ENCODE measurements at places on chromosomes 4 and X.

DNA sequence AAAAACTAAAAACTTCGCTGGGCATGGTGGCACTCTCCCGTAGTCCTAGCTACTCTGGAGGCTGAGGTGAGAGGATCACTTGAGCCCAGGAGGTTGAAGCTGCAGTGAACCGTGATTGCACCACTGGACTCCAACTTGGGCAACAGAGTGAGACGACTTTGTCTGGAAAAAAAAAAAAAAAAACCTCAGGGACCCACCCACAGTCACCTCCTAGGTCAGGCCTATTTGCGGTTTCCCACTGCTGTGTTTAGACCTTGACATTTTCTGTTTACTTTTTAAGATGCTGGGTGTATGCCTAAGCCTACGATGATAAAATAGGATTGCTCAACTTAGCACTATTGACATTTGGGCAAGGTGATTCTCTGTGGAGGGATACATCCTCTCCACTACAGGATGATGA lies 197.4 kb upstream of the TBL1X start:
- DNase-seq: no peak

DNA sequence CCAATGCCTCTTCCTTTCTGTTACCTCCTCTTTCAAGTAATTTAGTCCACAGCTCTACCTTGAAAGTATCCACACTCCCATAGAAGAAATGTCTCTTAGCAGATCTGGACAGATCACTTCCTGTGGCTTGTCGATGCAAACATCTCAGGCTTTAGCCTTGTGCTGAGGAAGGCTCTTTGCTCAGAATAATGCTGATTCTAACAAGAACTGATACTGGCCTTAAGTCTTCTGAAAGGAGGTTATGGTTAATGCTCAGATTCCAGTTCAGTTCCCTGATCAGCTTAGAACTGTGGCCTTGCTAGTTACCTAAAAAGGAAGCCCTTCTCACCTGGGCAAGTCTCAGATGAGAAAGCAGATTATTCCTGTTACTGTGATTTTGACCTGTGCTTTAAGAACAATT lies 230.1 kb upstream of the FAT4 start:
- no peak for DNase-seq

DNA sequence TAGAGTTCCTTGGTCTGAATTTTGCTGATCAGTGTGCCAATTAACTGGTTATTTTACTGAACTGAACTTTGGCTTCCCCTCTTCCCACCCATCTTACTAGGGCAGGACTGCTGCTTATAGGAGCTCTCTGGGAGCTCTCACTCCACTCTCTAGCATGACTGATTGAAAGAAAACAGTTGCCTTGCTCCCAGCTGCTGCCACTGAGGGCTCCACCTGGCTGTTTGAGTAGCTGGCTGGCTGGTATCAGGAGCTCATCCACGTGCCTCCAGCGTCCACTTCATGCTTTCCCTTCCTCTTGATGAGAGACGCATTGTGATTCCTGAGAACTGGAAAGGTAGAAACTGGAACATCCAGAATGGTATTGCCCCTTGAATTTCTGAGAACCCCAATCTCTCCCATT lies 73.0 kb upstream of the KLHL13 start:
- no peak for DNase-seq

- no peak for DNase-seq
Measured at GRCh38 chr4:101155945-101156344, 191.4 kb downstream of the PPP3CA start.

DNA sequence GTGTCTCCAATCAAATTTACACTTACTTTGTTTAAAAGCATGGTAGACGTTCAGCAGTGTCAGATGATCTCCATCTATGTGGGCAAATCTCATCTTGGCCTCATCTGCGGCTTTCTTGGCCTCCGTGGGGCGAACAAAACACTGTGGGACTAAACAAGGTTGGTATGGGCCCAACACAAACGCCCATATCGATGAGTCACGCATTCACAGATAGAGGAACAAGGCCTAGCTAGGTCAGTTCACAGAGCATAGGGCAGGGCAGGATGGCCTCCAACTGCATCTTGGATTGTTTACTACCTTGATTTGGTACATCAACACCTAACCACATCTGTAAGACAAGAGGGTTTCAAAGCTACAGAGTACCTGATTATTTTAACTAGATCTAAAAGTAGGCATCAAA lies 47.3 kb downstream of the DHX15 start:
- no peak for DNase-seq

- DNase-seq: no peak
Measured at GRCh38 chr4:154489558-154490233, 1.9 kb downstream of the DCHS2 start.

DNA sequence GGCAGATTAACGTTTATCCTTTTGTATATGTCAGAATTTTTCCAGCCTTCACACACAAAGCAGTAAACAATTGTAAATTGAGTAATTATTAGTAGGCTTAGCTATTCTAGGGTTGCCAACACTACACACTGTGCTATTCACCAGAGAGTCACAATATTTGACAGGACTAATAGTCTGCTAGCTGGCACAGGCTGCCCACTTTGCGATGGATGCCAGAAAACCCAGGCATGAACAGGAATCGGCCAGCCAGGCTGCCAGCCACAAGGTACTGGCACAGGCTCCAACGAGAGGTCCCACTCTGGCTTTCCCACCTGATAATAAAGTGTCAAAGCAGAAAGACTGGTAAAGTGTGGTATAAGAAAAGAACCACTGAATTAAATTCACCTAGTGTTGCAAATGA lies 94.8 kb downstream of the TET2 start:
- no peak for DNase-seq

DNA sequence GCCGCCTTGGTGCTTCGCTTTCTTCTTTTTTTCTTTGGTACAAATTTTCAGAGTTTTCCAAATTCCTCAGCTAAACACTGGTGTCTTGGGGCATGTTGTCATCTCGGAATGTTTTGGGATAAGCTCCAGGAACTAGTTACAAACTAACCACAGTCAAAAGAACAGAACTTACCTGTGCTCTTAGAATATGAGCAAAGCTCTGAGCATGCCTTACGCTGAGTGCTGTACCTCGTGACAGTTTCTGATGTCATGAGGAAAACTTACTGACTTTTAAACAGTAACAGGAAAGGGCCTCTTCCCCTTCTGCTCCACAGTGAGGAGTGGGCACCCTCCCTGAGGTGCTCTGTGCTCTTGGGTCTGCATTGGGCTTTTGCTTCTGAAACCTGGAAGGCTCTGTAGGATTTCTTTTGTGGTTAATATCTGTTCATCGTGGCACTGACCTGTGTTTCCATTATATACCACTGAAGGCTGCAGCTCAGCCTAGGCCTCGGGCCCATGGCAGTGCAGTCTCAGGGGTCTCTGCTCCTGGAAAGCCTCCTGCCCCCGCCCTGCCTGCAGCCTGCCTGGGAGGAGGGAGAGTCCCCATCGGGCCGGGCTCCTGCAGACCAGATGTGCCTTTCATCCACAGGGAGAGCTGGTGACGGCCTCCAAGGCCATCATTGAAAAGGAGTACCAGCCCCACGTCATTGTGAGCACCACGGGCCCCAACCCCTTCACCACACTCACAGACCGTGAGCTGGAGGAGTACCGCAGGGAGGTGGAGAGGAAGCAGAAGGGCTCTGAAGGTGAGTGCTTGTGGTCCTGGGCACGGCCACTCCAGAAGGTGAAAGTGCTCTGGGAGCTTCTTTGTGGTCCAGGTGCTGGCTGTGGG lies 48.7 kb downstream of the NOP14 start:
- DNase-seq: no peak

GRCh38 chr4:167248271-167248670 lies 14.0 kb upstream of the SPOCK3 start:
- DNase-seq: no peak

DNA sequence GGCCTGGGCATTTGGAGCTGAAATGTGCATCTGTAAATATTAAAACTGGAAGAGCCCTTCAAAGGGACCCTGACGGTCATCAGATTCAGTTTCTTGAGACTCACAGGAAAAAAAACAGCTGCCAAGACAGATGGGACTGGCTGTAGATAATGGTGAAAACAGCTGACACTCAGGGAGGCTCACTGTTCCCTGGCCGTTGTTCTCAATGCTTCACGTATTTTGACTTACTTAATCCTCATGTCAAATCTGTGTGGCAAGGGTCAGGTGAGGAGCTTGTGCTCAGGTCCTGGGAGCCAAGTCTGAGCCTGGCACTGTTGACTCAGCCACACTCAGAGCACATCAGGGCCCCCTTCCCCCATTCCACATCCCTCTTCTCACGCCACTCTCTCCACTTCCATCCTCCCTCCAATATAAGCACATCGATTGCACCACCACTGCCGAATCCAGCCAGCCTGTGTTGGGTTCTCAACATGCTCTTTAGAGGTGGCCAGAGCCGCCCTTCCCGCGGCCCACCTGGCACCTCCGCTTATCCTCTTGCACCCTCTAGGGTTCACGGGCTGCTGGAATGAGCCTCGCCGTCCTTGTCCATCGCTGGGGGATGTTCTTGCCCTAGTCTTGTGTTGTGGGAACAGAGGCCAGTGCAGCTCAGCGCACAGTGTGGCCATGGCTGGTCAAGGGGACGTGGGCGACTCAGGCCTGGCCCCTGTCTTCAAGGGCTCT lies 40.1 kb downstream of the EVC start:
- no peak for DNase-seq

Data from activated CD4-positive, alpha-beta T cell treated with anti-CD3 and anti-CD28 coated beads, Interleukin-2, amount 50 U/mL, for 24 hours (primary cell).